H54 (cell line): ENCODE measurements at places on chromosomes 3 and 15.
A peak's percentile ranks its signal among the peaks of the same experiment; 100 is the strongest.

DNA sequence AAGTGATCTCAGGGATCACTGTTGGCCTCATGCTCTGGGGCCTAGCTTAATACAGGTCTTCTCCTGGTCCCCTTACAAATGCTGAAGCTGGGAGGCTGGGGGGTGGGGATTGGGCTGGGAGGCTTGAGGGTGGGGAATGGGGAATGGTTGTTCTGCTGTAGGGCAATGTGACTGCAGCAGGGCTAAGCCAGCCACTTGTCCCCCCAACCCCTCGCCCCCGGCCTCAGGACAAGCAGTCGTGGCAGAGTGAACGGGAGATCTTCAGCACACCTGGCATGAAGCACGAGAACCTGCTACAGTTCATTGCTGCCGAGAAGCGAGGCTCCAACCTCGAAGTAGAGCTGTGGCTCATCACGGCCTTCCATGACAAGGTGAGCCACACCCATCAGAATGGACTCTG lies 17.2 kb upstream of the EXOG start:
- DNase-seq, result no peak

GRCh38 chr3:3615533-3615932 lies 183.7 kb upstream of the LRRN1 start:
- DNase-seq, result no peak

- no peak for DNase-seq
Observed at GRCh38 chr3:107589454-107589853, 66.7 kb downstream of the BBX start.

DNA sequence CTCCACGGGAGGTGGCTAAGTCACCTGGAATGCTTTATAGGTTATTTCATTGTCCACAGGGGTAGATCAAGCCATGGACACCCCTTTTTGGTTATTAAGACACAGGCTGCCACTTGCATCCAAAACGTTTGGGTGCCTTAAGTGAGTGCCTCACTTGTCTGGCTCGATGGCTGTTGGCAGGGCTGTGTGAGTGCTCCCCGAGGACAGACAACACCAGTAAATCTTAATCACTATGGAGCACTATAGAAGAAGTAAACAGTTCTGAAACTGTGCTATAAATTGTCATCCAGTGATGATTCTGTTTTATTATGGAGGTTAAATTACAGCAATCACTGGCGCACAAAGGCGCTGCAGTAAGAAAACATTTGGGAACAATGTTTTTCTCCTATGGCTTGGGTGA lies 215.5 kb downstream of the CACNA2D3 start:
- no peak for DNase-seq

GRCh38 chr15:48833526-48834239 lies 22.8 kb upstream of the CEP152 start:
- no peak for DNase-seq

GRCh38 chr3:129783470-129783869 lies 110.0 kb downstream of the TMCC1 start:
- no peak for DNase-seq

GRCh38 chr3:121295979-121296378 lies 249.8 kb downstream of the POLQ start:
- DNase-seq, result no peak

DNA sequence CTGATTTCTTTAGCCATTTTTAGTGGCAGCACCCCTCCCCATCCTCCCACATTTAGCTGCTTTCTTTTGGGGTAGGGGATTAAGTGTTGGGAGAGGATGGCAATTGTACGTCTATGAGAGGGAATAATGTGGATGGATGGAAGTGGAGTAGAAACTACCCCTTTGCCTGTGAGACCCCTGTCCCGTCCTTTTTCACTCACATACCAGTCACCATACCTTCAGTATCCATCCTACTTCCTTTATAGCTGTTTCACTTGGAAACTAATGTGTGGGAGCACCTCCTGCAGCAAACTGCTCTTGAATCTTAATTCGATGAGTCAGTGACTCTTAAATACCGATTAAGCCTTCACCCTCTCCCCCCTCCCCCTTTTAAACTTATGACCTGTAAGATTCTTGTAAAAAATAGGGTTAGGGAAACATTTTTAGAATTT lies 730 bp downstream of the SPRED1 start:
- no peak for DNase-seq

- no peak for DNase-seq
Observed at GRCh38 chr15:78064544-78064943, 13.0 kb downstream of the TBC1D2B start.

DNA sequence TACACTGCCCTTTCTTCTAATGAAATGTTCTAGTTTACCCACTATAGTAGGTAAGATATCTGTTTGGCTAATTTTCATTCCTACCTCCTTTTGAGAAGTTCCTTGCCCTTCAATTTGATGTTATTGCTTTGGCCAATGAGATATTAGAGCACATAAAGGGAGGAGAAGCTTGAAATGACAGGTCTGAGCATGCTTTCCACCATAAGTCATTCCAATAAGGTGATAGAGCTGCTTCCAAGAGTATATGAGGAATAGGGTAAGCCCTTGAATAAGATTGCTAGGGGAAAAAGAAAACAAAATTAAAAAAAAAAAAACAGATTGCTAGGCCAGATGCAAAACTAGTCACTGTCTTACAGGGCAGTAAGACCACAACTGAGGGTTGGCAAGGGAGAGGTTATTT lies 78.9 kb upstream of the TRIM42 start:
- no peak for DNase-seq

- DNase-seq, result no peak
Observed at GRCh38 chr3:37225481-37225880, 51.1 kb upstream of the LRRFIP2 start.

DNA sequence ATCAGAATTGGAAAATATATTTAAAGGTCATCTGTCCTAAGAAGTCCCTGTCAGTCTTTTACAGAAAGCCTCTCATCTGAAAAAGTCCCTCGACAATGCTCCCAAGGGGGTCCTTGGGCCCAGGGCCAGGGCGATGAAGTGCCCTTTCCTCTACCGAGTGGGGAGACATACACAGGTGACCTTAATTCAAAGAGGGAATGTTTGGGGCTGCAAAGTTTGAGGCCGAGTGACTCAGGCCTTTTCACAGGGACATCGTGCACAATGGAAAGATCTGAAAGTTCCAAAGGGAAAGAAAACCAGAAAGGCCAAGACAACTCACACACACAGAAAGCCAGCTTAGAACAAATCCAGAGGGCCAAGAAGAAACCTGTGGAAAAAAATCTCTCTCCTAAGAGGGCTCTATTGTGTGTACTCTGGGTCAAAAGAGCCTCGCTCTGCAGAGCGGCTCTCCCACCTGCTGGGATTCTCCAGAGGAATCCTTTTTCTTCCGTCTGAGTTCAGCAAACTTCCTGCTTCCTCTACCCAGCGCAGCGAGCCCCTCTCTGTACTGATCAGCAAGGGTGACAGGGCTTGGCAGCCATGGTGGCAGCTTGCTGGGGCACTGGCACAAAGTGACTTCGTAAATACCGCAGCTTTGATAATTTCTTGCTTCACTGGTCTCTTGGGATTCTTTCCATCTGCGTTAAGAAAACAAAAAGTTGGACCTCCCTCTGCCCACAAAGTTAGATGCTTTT lies 259.1 kb downstream of the OPA1 start:
- no peak for DNase-seq

- DNase-seq, result peak; percentile 58
Observed at GRCh38 chr3:50245831-50246516, 10.0 kb downstream of the GNAI2 start.

- DNase-seq, result no peak
Observed at GRCh38 chr3:129699612-129700011, 93.1 kb upstream of the PLXND1 start.

DNA sequence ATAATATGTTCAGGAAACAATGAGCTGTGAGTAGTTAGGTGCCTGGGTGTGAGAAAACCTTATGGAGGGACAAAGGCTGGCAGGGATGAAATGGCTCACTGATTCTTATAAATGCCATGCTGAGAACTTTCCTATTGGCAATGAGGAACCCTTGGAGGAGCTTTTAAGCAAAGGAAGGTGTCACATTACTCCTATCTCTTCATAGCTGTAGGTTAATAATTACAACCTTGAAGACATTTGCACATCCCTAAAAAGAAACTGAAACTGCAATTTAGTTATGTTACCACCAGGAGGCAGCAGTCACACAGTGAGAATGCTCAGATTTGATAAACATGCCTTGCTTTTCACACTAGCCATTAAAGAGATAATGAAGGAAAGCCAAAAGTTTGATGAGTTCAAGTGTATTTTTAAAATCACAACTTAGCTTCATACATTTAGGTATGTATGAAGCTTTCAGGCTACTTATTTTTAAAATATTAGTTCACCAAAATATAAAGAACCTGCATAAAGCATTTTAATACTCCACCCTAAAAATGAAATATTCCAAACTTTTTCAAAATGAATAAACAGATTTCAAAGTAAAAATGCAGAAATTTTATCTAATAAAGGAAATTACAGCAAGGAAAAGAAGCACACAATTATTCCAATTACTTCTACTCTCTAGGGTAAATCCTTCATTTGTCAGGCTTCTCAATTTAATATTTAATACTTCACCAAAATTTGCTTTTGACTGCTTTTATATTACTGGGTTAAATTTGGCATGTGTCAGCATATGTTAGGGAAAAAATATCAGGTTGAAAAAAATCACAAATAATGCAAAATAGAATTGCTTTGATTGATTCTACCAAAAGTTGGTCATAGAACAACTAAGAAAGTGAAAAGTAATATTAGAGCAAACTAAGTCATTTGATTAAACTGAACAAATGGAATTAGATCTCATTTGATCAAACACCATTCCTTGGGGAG lies 136.9 kb upstream of the SLC2A2 start:
- no peak for DNase-seq

DNA sequence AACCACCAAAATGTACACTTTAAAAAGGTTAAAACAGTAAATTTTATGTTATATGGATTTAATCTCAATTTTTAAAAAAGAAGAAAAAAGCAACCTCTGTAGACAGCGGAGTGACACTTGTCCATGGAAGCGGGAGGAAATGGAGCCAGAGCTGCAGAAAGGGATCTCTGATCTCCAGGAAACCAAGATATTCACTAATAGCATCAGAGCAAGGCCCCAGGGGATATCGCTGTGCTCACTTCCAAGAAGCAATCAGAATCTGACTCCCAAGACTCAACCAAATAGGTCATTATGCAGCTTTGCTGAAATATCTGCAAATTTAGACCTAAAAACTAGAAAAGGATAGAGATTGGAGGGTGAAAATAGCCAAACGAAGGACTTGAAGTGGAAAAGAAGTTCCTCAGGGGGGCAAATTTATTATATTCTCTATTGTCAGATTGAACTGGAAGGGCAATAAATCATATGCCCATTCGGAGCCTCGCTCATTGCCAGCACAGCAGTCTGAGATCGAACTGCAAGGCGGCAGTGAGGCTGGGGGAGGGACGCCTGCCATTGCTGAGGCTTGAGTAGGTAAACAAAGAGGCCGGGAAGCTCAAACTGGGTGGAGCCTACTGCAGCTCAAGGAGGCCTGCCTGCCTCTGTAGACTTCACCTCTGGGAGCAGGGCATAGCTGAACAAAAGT lies 62.0 kb upstream of the ATP2C1 start:
- DNase-seq, result no peak

DNA sequence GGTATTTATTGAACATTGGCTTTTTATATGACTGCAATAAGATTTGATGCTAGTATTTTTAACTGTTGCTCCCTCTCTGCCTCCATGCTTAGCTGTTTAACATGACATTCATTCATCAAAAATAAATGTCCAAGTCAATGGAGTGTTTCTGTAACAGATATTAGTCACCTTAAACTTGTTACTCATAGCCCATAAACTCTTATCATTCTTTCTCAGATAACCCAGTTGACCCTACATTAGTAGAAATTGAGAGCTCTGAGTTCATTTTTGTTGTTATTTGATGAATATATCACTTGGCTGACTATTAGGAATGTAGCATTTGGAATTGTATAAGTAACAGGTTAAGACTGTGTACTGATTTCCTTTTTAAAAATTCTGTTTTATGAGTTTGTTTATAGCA lies 201.1 kb downstream of the UBE2E2 start:
- no peak for DNase-seq

DNA sequence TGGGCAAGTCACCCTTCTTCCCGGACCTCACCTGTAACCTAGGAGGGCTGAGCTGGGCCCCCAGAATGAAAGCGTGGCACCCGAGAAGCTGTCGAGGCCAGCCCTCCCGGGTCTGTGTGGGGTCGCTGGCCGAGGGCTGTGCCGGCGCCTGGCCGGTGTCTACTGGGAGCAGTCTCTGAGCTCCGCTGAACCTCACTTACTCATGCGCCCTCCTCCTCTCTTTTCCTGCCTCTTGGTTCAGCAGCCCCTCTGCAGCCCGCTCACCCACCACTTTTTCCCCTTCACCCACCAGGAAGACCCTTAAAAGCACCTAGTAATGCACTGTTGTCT lies 419 bp downstream of the HYKK start:
- no peak for DNase-seq

- DNase-seq, result peak; percentile 40
Observed at GRCh38 chr3:33032938-33033337, 64.0 kb downstream of the GLB1 start.

GRCh38 chr3:43709022-43709421 lies 18.3 kb downstream of the ABHD5 start:
- no peak for DNase-seq

GRCh38 chr3:190644035-190644434 lies 130.2 kb downstream of the IL1RAP start:
- DNase-seq, result no peak

GRCh38 chr3:171123915-171124314 lies 97.4 kb upstream of the SLC2A2 start:
- no peak for DNase-seq

- no peak for DNase-seq
Observed at GRCh38 chr3:171258316-171258715, 201.9 kb downstream of the TNIK start.

- no peak for DNase-seq
Observed at GRCh38 chr3:146162561-146162960, 1.6 kb upstream of the PLOD2 start.

DNA sequence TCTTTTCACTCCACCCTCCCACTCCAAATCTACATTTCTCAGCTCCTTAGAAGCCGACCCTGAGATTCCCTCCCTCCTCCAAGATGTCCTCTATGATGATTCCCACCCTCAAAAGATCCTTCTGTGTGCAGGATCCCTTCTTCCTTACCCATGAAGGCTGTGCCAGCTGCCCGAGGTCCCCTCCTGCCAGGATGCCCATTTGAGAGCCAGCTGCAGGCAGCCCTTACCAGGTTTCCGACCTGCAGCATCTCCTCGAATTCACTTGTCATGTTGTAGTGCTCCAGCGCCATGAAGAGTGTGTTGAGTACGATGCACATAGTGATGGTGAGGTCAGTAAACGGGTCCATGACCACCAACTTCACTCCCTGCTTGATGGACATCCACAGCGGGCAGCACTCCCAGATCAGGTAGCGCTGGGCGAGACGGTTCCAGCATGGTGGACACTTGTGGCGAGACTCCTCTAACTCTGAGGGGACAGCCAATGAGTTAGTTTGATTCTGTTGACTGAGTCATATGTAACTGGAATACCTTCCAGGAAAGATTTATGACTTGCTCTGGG lies 51.9 kb downstream of the SCN5A start:
- no peak for DNase-seq

DNA sequence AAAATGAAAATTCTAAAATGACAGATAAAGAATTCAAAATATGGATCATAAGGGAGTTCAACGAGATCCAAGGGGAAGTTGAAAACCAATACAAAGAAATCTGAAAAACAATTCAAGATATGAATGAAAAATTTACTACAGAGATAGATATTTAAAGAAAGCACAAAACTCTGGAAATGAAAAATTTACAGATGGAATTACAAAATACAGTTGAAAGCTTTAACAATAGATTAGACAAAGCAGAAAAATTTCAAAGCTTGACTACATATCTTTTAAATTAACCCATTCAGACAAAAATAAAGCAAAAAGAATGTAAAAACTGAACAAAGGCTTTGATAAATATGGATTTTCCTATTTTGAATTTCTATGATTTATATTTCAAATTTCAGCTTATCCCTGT lies 211.1 kb downstream of the SLC9A9 start:
- no peak for DNase-seq
